PC-9 (cell line): ENCODE measurements at places on chromosomes 2 and 18. TPM values are rescaled to one million over a fixed set of nuclear protein-coding genes. Genes with fewer than 3 reads are reported as not detected.

The C2orf49 gene
- total RNA-seq, result 16.2 and 19.8 TPM in 2 replicates

The LYG2 gene
- not detected in 2 replicates for total RNA-seq

The SPATA3 gene
- not detected in 2 replicates for total RNA-seq

The COL4A4 gene
- 5.6 and 6.0 TPM in 2 replicates for total RNA-seq

The CTLA4 gene
- total RNA-seq, result not detected in 2 replicates

- no peaks in the 10 kb centered on the region for H3K27me3 ChIP-seq
- no peaks in the 10 kb centered on the region for H3K36me3 ChIP-seq
- no peak for DNase-seq
- H3K27ac ChIP-seq, result no peak overlapping the region
Measured at GRCh38 chr2:227033471-227034148, 130.4 kb downstream of the COL4A4 start.

- no peaks in the 10 kb centered on the region for H3K36me3 ChIP-seq
- no peaks in the 10 kb centered on the region for H3K27me3 ChIP-seq
- no peak overlapping the region for H3K4me3 ChIP-seq
- H3K27ac ChIP-seq, result no peak overlapping the region
- no peak for DNase-seq
Measured at GRCh38 chr2:147002256-147002655, 842.6 kb upstream of the ACVR2A start.

GRCh38 chr2:177325554-177325953, 61.0 kb upstream of the NFE2L2 start:
- H3K4me3 ChIP-seq, result no peak overlapping the region
- H3K36me3 ChIP-seq, result no peaks in the 10 kb centered on the region
- H3K27me3 ChIP-seq, result no peaks in the 10 kb centered on the region
- H3K27ac ChIP-seq, result no peak overlapping the region
